ENCODE measurements at places on chromosomes 16 and 17. TPM values are rescaled to one million over a fixed set of nuclear protein-coding genes. Genes with fewer than 3 reads are reported as not detected.

CD300E gene
- not detected for total RNA-seq

PPY gene
- total RNA-seq = not detected

PIK3R5 gene
- not detected for total RNA-seq

MPP3 gene
- total RNA-seq = 10.0 TPM

TRPV3 gene
- total RNA-seq = 1.0 TPM

Measured in smooth muscle cell of trachea (primary cell).